ENCODE measurements at places on chromosomes 16 and 17.
A peak's percentile ranks its signal among the peaks of the same experiment; 100 is the strongest.

GRCh38 chr16:75379911-75380847, 53.1 kb downstream of the CFDP1 start:
- peak; percentile 6 for DNase-seq

GRCh38 chr16:52535076-52535475, 11.9 kb downstream of the TOX3 start:
- DNase-seq = no peak

DNA sequence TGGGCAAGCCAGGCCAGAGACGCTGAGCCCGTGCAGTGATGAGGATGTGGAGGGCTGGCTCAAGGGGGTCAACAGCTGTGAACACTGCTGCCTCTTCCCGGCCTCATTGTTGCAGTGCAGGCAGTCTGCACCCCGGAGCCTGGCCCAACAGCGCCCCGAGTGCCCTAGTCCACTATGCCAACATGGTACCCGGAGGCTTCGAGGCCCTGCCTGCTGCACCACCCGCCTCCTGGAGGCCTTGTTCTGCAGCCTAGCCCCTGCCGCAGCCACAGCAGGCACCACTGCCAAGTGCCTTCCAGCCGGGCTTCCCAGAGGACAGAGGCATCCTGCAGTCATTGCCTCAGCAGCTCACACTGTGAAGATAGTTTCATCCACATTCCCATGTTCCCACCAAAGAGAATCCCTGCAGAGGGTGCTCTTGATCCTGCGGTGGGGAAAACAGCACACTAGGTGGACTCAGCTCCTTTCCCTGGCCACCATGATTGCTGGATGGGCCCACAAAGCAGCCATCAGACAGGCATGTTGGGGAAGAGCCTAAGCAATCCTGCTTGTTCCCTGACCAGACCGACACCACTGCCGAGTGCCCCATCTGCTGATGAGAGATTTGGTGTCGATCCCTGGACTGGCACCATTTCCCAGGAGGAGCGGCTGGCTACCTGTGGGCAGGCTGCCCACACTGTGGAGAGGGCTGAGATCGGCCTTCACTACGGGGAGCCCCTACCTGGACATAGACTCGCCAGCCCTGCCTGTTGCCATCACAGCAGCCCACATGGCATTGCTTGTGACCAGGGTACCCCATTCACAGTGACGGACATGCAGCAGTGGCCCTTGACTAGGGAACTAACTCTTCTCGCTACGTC, 44.9 kb downstream of the USP22 start:
- no peak for DNase-seq

- no peak for DNase-seq
Measured at GRCh38 chr16:54316095-54316889, 29.7 kb upstream of the IRX3 start.

DNA sequence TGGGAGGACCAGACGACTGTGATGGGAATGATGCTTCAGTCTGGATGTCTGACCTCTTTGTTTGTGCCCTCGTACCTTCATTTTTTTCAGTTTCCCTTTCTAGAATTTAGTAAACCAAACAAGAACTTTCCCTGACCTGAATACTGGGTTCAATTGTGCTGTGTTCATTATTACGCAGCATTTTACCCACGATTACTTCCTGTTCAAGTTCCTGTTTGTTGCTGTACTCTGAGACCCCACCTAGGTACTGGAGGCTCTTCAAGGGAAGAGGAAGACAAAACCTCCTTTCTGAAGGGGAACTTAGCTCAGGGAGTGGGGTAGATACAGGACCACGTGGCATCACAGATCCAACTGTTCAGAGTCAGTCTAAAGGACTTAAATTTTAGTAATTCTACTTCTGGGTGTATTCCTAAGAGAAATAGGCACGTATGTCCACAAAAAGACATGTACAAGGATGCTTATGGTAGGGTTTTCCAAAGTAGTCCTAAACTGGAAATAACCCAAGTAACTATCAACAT, 9.2 kb upstream of the PRKCB start:
- DNase-seq = no peak

DNA sequence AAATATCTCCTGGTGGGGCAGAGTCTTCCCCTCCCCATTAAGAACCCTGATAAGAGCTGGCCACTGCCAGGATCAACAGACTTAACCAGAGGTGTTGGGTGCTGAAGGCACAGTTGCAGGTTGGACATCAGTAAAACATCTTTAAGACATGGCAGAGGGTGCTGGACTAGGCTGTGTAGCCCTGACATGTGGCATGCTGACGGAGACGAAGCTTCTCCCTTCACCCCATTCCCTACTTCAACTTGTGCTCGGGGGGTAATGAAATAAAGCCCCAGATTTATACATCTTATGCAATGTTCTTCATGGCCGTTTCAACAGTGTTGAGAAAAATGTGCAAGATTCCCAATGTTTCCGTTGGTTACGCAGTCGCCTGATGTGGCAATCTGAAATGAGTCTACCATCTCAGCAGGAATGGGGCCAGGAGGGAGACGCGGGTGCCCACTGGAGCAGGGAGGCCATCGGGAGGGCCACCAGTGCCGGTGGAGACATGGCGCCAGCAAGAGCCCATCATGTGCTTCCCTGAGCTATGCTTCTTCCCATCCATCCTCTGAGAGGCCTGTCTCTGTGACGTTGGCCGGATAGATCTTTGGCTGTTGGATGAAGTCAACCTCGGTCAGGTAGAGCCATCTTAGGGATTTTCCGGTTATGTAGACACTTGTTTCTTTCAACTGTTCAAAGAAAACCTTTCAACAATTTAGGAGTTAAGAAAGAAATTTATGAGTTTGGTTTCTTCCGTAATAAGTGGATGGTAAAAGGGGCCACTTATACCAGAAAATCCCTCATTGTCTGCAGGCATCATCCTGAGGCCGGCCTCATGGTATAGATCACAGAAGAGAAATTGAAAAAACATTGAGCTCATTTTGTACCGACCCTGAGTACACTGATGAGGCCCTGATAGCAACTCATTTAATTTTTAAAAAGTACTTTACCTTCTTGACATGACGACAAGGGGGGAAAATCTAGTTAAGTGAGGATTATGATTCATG, 6.4 kb downstream of the IRF8 start:
- DNase-seq = no peak

- no peak for DNase-seq
Measured at GRCh38 chr16:676913-677312, 1.4 kb downstream of the RHBDL1 start.

- DNase-seq = no peak
Measured at GRCh38 chr17:2897605-2898004, 101.4 kb downstream of the RAP1GAP2 start.

DNA sequence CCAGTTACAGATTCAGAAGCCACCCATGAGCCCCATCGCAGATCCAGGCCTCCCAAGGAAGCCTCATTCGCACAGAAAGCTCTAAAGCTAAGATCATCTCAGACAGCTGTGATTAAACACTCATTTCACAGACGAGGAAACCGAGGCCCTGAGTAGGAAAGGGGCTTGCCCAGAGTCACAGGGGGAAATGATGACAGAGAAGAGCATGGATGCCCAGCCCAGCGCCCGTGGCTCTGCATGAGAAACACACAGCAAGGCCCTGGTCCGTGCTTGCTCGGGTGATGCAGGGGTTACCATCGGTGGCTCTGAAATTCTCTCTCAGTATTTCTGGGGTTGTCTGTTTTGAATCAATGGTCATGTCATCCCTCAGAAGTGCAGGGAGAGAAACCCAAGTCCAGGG, 109.6 kb downstream of the C16orf78 start:
- DNase-seq = no peak

GRCh38 chr17:48412841-48413240, 17.2 kb downstream of the SKAP1 start:
- DNase-seq = no peak

- DNase-seq = no peak
Measured at GRCh38 chr17:21085707-21086106, 41.1 kb upstream of the DHRS7B start.

DNA sequence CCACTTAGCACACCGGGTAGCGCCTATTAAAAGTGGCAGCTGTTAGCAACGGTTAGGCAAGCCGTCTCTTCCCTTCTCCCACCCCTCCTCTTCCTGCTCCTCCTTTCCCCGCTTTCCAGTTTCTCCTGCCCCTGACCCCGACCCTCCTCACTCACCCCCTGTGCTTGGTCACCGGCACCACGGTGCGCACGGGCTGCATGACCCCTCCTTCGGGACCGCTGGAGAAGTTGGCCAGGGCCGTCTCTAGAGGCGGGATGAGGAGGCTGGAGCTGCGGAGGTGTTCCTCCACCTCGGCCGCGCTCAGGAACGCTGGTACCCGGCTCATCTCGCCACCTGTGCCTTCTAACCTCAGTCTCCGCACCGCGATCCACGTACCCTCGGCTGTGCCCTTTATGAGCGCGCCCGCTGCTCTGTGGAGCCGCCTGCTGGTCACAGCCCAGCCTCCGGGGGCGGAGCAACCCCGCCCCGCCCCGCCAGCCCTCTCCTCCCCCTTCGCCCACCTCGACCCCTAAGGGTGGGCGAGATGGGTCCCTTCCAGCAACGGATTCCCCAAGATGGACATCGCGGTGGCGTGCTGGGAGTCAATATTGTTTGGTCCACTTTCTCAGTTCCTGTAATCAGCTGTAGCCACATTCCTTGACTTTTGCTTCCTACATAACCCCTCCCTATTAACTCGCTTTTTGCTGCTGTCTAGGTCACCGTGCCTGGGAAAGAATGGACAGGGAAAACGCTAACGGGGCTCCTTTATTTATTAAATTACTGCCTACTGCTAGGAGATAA, at the start of gene CRYM:
TSS of gene CRYM (minus strand) at position 364 of the 780 bp plus-strand sequence. CDS start at position 325, 39 bp downstream.
- DNase-seq = peak; percentile 47

DNA sequence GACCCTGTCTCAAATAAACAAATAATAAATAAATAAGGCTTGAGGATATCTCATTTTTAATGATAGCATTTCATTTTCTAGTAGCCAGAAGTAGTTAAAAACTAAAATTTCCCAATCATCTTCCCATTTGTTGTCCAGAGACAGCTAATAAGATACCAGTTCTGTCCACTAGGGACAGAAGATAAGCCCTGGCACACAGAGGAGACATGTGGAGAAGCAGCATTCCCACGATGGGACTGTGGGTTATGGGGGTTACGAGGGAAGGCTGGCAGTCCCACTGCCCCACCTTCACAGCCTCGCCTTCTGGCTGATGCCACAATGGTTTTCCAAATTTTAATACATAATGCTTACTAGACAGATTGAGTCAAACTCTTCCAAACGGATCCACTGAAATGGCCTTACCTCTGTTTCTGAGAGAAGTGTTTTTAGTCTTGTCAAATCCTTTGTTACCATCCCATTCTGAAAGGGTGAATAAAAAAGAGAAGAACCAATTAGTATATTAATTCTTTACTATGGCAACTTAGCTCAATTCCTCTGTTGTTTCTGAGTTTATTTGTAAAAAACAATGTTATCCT, 44.2 kb downstream of the HELZ start:
- no peak for DNase-seq

- no peak for DNase-seq
Measured at GRCh38 chr16:52405441-52405840, 141.5 kb downstream of the TOX3 start.

DNA sequence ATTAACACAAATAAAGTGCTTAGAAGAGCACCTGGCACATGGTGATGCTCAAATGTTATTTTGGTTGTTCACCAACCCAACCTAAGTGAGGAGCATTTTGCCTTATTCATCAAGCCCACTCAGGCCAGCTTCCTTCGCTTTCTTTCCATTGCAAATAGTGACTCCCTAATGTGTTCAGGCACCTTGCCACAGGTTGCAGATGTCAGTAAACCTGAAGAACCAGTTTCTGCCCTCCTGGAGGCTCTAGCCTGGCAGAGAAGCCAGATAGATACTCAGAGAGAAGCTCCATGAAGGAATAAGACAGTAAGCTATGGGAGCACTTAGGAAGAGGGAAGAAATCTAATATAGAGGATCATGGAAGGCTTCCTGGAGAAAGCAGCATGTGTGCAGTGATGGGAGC, 23.9 kb downstream of the GPR139 start:
- DNase-seq = no peak

- DNase-seq = no peak
Measured at GRCh38 chr17:78233678-78234077, 2.2 kb downstream of the TMEM235 start.

DNA sequence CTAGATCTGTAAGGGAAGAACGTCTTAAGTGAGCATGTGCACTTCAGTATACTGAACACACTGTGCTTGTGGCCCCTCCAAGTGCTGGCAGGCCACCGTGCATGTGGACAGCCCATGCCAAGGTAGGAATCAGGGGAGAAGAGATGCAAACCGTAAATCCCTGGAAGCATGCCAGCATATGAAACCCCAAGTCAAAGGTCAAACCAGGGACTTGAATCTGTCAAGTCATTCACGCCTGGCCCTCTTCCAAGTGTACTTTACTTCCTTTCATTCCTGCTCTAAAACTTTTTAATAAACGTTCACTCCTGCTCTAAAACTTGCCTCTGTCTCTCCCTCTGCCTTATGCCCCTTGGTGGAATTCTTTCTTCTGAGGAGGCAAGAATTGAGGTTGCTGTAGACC, 2.8 kb upstream of the ATXN2L start:
- no peak for DNase-seq

DNA sequence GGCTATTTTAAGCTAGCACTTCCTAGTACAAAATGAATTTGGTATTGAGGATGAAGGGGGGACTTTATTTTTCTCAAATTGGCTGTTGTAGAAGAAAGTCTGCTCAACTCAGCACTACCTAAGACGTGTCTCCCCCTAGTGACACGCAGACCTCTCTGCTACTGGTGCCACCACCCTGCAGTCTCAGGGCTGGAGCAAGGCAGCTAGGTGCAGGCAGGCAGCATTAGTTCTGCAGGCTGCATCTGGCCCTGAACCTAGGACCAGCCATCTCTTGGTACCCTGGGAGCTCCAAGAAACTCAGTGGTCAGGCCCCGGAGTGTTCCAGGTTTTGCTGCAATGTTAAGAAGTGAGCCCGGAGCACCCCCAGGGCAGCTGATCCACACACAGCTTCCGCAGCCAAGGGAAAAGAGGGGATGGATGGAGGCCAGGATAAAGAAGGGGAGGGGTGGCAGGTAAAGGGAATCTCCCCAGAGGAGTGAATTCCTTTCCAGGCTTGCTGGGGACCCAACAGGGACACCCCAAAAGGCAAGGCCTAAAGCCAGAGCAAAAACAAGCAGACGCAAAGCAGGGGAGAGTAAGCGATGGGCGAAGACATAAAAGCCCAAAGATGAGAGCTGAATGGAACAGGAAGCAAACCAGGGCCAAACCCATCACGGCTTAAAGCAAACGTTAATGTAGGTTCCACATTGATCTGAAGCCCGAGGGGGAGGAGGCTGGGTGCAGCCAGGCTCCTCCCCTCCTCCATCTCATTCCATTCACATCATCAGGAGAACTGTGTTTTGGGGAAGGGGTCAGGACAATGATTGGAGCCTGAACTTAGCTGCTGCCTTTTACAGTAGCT, 200.5 kb downstream of the ZFHX3 start:
- no peak for DNase-seq

DNA sequence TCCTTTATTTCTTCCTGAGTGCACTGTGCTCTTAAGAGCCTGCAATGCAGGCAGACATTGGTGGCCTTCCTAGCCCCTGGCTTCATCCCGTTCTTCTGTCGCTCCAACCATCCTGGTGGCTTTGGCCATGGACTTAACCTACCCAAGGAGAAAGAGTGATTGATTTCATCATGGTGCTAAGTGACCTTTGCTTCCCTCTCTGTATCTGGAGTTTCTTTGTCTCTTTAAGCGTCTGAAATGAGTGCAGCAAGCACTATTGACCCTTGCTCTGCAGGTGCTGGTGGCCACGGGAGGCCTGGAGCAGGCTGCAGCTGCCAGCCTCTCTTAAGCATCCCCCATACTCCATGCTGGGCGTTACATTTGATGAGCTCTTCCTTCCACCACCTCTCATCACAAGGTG, 60.5 kb downstream of the RAP1GAP2 start:
- DNase-seq = no peak

GRCh38 chr17:50133028-50133768, 3.2 kb upstream of the SAMD14 start:
- no peak for DNase-seq

GRCh38 chr16:57694231-57694724, 328 bp upstream of the DRC7 start:
- DNase-seq = no peak

GRCh38 chr17:55284001-55284884, 19.5 kb downstream of the HLF start:
- DNase-seq = no peak

All from stimulated activated CD4-positive, alpha-beta T cell treated with anti-CD3 and anti-CD28 coated beads, Interleukin-1b, Interleukin-23, amount 100 ng/mL, for 48 hours (primary cell).